ENCODE measurements at places on chromosomes 4 and X. TPM values are rescaled to one million over a fixed set of nuclear protein-coding genes. Genes with fewer than 3 reads are reported as not detected.

Gene DNAAF6
- total RNA-seq: not detected

Gene TLR8
- 4.6 TPM for total RNA-seq

Gene NPY5R
- total RNA-seq: 0.28 TPM

Gene IL13RA2
- 3.4 TPM for total RNA-seq

Gene CFAP99
- total RNA-seq: 0.33 TPM

Gene NPY1R
- total RNA-seq: 2.4 TPM

- DNase-seq: no peak
These were observed 65.2 kb downstream of the PARM1 start for GRCh38 chr4:74997948-74998729.

DNA sequence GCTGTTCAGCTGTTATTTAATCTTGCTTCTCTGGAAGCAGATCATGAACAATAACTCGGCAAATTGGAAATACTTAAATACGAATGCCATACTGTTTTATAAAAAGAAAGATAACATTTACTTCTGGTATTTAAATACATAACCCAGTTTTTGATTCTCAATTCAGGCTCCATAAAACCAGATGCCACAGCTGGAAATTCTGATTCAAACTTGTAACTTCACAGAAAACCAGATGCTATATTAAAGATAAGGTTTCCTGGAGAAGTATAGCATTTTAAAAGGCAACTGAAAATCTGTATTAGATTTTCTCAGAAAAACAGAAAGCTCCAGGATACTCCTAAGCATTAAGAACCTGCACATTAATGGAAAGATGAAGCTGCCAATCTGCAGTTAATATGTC is 40.2 kb downstream of the STX18 start:
- no peak for DNase-seq

DNA sequence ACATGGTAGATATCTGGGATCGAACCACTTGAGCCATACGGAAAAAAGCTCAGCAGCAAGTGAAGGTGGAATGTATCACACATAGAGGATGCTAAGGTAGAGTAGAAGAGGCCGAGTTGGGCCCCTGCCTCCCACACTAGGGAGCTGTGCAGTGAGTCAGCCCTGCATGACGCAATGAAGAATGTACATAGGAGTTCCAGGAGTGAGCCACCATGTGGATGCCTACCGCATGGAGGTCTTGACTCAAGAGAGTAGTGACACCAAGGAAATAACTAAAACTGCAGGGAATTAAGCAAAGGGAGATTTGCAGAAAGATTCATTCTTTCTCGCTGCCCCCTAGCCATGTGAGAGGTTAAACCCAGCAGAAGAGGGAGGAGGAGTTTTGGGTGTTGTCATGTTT is 389.6 kb upstream of the IGFBP7 start:
- DNase-seq: no peak

DNA sequence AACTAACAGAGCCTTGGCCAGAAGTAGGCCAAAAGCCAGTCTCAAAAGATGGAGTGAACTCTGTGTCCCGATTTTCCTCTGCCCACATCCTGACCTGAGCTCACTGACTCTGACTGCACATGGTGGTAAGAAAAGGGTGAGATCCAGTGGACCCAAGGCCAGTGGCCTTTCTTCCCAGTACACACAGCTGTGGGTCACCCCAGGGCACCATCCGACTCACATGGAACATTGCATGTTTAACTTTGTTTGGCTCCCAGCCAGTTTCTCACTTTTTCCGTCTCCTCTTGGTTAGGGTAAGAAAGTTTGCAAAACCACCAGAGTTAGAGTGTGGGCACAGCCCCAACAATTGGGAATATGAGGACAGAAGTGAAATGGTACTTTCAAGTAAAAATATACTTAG is 69.8 kb downstream of the GAB1 start:
- DNase-seq: peak; percentile 55

DNA sequence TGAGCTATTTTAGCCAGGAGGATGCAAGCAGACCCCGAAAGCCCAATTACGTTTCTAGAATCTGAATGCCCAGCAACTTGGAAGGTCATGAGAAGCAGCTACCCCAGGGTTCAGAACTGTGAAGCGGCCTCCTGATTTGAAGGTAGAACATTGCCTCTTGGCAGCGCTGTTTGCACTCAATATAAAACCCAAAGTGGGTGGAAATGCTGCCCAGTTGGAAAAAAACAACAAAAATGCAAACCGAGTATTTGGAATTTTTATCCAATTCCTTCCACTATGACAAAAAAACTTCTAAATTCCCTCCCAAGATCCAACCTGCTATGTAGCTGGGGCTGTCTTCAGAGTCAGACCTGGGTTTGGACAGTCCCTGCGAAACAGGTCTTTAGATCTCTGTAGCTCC is 103.3 kb upstream of the RBPJ start:
- DNase-seq: no peak

DNA sequence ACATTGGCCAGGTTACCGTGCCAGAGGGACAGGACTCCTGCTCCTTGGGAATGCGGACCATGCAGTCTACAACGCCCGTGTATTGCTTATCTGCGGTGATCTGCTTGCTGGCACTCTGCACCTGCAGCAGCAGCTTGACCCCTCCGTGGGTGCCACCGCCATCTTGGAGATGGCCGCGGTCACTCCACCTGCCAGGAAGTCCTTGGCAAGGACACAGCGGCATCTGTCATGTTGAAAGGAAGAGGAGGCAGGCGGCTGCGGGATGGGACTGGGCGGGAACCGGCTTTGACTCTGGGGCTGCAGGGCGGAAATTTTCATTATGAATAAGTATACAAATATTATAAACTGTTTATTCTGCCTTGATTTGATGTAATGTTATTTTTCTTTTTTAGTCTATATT is 63.4 kb downstream of the F11 start:
- no peak for DNase-seq

DNA sequence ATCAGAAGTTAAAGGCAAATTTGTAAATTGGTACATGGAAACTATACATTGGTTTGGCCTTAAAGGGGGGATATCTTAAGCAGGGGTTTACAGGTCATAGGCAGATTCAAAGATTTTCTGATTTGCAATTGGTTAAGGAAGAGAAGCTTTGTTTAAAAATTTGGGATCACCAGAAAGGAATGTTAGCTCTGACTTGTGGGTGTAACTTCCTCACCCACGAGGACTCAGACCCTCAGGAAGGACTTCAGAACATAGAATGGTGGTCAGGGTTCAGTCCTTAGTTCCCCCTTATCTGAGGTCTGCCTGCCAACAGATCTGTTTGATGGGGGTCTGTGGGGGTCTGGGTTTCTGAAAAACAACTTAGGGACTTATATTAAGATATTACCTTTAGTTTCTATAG is 427.4 kb upstream of the DIPK2B start:
- no peak for DNase-seq

- no peak for DNase-seq
These were observed 9.7 kb upstream of the CLNK start for GRCh38 chr4:10694151-10694827.

- DNase-seq: no peak
These were observed 21.9 kb upstream of the SPON2 start for GRCh38 chr4:1194010-1194900.

- DNase-seq: no peak
These were observed 47.1 kb upstream of the HPGDS start for GRCh38 chr4:94389595-94390267.

- DNase-seq: no peak
These were observed 151.0 kb downstream of the C4orf33 start for GRCh38 chr4:129246910-129247461.

DNA sequence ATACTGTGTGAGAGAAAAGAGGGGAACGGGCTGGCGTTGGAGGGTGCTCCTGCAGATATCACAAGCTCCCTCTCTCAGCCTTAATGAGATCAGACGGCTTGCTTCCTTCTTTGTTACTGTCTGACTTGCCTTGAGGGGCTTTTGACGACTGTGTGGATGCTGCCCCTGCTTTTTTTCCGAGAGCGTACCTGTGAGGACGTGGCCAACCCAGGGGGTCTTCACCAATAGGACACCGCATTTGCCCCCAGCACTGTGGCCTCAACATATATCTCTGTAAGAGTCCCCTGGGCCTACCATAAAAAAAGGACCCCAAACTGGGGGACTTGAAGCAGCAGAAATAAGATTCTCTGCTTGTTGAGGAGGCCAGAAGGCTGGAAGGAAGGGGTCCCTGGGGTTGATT is 143.9 kb downstream of the SHOX start:
- no peak for DNase-seq

DNA sequence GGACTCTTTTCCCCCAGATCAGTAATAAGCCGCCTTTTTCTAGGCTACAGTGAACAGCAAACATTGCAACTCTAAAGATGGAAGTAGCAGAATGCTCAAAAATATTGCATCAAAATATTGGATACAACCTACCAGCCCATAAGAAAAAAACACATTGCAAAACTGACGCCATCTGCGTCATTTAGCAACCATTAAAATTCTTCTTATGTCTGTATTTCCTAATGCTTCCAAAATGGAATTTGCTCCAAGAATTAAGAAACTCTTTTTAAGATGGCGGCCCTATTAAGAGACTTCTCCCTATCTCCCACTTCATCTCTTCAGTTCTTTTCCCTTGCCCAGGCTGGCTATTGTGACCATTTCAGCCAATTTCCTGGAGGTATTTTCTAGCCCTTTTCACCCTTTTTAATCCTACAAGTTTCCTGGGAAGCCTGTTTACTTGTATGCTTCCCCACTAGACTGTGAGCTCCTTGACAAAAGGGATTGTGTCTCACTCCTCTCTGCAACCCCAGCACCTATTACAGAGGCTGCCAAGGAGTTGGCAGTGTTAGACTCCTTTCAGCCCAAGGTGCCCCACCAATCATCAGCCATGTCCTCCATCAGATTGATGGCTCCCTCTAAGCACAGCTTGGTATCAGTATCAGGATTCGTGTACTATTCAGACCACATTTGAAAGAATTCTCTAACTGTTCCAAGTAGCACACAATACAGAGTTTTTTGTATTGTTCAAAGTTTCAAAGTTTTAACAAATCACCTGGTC is 4.4 kb downstream of the GPC3 start:
- DNase-seq: no peak

- no peak for DNase-seq
These were observed 177.6 kb downstream of the RNF150 start for GRCh38 chr4:140955641-140956040.

DNA sequence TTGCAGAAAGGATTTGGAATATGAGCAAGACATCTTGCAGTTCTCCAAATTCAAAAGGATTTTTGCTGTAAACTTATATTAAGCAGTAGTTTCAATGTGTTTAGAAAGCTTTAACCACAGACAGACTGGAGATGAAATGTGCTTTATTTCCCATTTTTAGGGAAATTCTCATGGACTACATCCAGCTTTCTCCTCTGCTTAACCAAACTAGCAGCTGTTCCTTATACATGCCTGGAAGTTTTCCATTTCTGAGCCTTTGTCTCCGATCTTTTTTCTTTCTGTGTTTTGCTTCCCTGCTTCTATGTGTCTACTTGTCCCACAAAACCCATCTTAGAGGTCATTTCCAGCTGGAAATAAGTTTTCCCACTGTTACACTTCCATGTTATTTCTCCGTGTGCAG is 41.6 kb downstream of the TMA16 start:
- DNase-seq: no peak

GRCh38 chr4:69030326-69030725 is 65.9 kb upstream of the UGT2B7 start:
- no peak for DNase-seq

DNA sequence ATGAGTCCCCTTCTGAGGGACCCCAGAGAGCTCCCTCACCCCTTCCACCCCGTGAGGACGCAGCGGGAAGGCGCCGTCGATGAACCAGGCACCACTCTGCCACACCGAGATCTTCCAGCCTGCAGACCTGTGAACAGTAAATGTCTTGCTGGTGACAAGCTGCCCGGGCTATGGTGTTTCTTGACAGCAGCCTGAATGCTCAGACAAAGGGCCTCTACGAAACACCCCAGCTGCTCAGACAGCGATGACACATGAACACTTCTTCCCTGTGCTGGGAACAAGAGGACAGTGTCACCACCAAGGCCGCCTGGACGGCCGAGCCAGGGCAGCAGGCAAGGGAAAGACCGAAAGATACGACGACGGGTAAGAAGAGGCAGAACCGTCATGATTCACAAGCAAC is 30.6 kb upstream of the GTPBP6 start:
- DNase-seq: no peak

DNA sequence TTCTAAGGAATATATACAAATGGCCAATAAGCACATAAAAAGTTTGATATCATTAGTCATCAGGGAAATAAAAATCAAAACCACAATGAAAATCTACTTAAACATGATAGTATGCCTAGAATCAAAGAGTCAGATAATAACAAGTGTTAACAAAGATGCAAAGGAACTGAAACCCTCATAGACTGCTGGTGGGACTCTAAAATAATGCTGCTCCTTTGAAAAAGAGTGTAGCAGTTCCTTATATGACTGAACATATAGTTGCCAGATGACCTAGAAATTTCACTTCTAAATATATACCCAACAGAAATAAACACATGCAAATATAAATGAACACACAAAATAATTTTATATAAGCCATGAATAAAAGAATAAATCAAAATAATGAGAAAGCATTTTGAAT is 205.1 kb upstream of the CTSO start:
- no peak for DNase-seq

GRCh38 chr4:14023896-14024295 is 396.4 kb upstream of the BOD1L1 start:
- no peak for DNase-seq

- DNase-seq: no peak
These were observed 118.5 kb downstream of the CFAP299 start for GRCh38 chr4:80454040-80454439.

DNA sequence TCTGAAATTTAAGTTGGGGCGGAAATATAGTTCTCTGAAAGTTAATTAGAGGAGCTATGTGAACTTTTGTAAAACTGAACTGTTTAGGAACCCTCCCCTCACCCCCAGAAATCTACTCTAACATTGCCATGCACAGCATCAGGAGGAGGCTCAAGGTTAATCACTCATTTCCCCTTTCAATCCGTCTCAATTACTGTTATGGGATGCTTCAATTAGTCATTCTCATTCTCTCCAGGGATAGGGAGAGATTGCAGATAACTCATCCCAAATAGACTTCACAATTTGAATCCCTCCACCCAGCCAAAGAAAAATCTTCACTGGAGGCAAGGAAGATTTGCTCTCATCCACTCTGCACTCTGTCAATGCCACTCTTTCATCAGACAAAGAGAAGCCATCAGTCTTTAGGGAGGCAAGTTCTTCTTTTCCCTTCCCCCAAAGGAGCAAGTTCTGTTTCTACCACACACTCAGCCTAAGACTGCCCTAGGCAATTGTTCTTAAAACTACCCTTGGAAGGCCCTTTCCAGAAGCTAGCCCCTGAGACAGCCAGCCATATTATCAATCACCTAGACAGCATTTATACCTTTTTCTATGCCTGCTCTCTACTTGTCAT is 140.4 kb downstream of the SLC10A7 start:
- DNase-seq: no peak

DNA sequence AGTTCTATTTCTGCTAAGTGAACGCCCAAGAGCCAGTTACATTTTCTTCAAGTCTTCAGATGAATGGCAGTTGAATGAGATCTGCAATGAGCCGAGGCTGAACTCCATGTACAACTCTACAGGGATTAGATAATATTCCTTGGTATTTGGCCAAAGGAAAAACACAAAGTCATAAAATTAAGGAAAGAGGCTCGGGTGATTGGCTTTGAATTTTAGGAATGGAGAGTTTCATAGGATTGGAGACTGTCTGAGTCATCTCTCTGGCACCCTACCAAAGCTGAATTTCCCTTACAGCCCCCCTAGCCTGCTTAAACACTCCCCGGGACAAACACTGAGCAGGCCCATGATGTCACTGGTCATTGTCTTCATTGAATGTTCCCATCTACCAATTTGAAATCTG is 188.0 kb upstream of the C1QTNF7 start:
- no peak for DNase-seq
